Colonic mucosa (tissue), 4 donors: ENCODE measurements at places on chromosomes 3 and 15.

GRCh38 chr15:100022806-100023205 lies 289.6 kb upstream of the LYSMD4 start:
- DNase-seq = no peak

- DNase-seq = no peak
Observed at GRCh38 chr3:171782617-171783016, 27.7 kb downstream of the PLD1 start.

DNA sequence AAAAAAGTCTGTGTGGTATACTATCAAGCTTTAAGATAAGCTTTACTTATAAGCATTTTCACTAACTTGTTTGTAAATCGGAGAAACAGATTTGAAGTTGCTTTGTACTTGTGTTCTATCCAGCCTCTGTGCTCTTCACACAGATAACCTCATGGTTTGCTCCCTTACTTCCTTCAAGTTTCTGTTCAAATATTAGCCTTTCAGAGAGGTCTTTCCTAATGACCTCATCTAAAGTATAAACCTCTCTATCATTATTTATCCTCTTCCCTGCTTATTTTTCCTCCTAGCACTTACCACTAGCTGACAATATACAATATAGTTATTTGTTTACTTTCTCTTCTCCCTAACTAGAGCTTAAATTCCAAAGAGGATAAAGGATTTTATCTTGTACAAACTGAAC lies 180.0 kb downstream of the CBLB start:
- no peak for DNase-seq

GRCh38 chr15:55914446-55914845 lies 79.0 kb downstream of the NEDD4 start:
- no peak for DNase-seq

DNA sequence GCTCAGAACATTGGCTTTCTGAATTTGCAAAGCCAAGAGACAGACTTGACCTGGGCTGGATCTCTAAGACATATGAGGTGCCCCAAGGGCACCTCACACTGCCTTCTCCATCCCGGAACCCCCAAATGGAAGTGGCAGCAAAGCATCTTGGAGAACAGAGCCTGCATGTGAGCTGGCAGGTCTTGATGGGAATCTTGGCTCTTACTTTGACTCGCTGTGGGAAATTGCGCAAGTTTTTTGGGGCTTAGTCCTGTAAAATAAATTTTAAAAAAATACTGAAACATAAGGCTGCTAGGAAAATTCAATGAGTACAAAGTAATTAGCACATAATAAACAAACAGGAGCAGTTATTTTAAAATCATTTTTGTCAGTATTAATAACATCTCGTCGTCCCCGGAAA lies 13.7 kb upstream of the SEC22A start:
- no peak for DNase-seq

DNA sequence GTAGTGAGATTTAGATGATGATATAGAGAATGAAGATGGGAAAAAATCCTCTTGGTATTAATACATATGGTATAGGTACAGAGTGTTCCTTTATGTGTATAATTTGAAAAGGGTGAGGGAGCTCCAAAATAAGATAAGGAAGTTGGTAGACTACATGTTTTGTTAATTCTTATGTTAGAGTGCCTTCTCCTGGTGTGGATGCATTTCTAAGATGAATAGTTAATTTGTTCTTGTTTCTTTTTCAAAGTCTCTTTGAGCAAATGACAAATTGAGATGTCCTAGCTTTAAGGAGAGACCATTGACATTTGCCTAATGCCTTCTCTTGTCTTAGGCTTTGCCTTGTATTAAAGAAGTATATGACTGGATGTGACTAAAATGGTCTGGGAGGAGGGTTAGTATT lies 34.1 kb downstream of the AKAP13 start:
- no peak for DNase-seq
